ENCODE measurements at places on chromosomes 2 and 18.

GRCh38 chr2:61924895-61925663 is 19.6 kb downstream of the COMMD1 start:
- no peak for DNase-seq

- DNase-seq = peak; percentile 89
Measured at GRCh38 chr2:43426305-43427031, 169.4 kb downstream of the THADA start.

DNA sequence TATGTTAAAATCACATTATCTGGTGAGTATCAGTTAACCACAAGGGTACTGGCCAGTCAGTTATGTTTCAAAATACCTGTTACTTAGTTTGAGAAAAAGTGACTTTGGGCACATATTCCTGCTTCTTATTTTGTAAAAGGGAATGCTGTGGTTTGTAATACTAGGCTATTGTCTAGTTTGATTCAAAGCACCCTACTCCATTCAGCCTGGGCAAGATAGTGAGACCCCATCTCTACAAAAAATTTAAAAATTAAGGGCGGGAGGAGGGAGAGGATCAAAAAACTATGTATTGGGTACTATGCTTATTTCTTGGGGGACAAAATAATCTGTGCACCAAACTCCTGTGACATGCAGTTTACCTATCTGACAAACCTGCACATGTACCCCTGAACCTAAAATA is 18.9 kb downstream of the MBD5 start:
- DNase-seq = no peak

DNA sequence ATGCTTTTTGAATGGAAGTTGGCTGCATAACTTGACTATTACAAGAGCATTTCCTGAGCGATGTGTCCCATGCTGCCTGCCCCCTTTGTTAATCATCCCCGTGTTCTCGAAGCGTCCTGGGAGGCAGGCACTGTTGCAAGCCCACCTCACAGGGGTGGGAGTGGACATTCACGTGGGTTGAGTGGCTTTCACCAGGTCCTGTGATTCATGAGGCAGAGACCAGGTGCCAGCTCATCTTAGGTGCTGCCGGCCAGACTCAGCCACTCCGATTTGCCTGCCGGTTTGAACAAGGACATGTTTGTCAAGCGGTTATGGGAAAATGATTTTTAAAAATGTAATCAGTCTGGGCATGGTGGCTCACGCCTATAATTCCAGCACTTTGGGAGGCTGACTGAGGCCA is 112.5 kb downstream of the ZNF532 start:
- no peak for DNase-seq

DNA sequence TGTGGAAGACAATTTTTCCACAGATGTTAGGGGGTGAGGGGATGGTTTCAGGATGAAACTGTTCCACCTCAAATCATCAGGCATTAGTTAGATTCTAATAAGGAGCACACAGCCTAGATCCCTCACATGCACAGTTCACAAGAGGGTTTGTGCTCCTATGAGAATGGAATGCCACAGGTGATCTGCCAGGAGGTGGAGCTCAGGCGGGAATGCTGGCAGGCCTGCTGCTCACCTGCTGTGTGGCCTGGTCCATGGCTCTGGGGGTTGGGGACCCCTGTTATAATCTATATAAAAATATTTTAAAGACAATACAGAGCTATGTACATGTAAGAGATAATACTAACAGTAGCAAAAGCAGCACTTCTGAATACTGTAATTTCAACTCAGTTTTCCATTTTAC is 19.2 kb downstream of the CWC22 start:
- no peak for DNase-seq

DNA sequence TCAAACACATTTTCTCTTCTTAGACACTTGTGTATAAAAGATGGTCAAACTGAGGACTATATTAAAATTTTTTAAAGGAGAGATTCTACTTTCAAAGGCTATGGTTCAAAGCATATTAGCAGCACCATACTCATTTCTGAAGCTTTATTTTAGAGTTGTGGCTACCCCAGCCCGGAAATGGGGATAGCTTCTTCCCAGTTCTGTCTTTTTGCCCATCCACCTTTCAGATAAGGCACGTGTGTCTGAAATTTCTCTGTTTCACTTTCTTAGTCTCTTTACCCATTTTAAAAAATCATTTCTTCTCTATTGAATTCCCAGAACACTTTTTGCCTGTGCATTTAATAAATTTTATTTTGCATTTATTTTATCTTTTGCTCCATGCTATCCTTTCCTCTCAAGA is 431.5 kb downstream of the RNF144A start:
- DNase-seq = no peak

DNA sequence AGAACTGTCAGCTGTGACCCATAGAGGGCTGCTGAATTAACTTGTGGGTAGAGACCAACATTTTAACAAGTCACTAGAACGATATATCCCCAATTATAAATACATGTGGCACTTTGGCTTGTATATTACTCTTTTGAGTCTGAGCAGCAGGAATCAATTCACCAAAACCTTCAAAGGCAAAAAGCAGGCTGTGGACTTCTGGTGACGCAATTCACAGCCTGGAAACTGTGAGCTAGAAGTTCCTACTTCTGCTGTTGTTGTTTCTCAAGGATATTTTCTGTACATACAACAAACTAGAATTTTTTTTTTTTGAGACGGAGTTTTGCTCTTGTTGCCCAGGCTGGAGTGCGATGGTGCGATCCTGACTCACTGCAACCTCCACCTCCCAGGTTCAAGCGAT is 37.3 kb downstream of the PTCD3 start:
- DNase-seq = no peak

- DNase-seq = peak; percentile 2
Measured at GRCh38 chr2:126656431-126657147, 631 bp downstream of the GYPC start.

- DNase-seq = no peak
Measured at GRCh38 chr2:211846036-211846400, 692.6 kb downstream of the ERBB4 start.

DNA sequence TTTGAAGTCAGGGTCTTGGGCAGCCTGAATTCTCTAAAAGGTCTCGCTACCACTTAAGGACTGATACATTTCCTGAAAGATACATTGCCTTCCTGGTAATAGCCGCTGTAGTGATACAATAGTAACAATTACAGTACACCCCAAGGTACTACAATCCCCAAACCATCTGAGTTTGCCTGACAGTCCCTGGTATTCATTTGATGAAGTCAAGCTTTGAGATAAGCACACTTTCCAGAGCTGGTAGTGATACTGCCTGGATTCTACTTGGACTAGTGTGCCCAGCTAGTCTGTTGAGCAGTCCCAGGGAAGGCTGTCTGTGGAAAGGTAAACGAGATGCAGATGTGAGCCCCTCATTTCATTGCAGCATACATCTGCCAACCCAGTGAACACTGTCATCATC is 24.4 kb upstream of the ITGB6 start:
- no peak for DNase-seq

DNA sequence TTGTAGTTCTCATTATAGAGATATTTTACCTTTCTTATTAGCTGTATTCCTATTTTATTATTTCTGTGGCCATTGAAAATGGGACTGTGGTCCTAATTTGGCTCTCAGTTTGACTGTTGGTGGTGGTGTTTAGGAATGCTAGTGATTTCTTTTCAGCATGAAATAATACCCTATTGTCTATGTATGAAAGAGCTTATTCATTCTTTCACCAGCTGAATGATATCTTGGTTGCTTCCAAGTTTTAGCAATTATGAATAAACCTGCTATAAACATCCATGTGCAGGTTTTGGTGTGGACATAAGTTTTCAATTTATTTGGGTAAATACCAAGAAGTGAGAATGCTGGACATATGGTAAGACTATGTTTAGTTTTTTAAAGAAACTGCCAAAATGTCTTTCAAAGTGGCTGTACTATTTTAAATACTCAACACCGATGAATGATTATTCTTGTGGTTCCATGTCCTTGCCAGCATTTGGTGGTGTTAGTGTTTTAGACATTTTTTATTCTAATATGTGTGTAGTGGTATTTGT is 501.6 kb upstream of the GYPC start:
- no peak for DNase-seq

DNA sequence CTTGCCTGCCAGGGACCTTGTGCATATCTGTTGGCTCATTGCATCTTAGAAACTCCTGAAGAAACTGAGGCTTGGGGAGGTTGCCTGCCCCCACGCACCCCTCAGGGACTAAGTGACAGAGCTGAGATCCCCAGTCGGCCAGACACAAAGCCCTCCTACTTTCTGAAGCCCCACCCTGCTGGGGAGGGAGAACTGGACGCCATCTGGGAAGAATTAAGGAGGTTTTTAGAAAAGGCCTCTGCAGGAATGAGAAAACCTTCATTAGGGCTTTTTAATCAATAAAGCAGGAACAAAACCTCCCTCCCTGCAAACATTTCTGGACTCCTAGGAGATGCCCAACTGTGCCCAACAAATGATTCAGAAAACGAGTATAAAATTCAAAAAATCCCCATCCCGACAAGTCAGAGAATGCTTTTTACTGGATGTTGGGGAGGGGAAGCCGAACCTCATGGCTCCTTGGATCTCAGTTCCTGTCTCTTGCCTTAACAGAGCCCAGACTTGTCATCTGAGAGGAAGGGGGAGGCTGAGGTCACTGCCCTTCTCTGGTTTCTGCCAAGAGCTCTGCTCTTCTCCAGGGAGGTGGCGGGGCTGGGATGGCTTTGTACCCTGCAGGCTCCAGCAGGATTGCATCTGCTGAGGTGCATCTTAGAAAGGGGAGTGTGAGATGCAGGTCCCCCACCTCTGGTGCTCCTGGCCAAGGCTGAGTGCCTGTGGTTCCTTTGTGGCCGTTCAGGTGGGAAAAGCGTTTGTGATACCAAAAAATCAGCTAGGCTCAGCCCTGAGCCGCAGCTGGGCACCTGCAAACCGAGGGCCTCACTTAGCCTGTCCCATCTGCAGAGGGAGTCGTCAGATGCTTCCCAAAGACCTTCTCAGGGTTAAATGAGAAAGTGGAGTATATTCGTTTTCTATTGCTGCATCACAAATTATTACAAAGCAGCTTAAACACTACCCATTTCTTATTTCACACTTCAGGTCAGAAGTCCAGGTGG is 142.4 kb downstream of the ZFP36L2 start:
- DNase-seq = peak; percentile 41

DNA sequence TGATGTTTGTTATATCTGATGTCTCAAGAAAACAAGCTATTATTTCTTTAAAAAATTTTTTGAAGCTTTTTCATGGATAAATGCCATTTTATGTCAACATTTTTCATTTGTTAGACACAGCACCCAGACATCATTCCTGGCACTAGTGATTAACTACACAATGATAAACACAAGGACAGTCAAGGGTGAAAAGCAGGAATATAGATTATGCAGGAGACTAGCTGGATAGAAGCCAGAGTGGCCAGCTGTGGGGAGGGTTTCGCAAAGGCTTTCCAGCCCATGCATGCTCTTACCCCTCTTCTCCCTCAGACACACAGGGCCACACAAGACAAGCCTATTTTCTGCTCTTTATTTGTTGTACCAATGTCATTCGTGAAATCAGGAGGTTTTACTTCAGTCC is 127.1 kb upstream of the TTC39C start:
- no peak for DNase-seq

- no peak for DNase-seq
Measured at GRCh38 chr2:96116424-96116878, at the start of gene ADRA2B. Gene ADRA2B (minus strand): TSS chr2:96116571. CDS start chr2:96116149, 422 bp downstream.

DNA sequence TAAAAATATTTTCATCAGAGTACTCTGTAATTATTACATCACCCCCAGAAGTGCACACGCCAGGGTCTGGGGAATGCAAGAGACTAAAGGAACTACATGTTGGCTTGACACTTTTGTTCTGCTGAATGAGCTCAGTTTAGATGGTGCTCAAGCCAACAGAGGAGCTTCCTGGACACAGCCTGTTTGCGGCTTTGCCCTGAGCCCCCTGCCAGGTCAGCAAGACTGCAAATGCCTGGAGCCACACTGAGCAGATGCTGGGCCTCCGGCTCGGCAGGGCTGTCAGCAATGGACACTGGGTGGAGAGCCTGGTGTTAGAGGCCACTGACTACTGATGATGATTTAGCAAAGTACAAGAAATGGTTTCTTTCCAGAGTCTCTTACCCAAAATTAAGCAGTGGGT is 31.9 kb downstream of the PTPN18 start:
- no peak for DNase-seq

- DNase-seq = peak; percentile 34
Measured at GRCh38 chr2:15223887-15224286, 337.2 kb downstream of the NBAS start.

DNA sequence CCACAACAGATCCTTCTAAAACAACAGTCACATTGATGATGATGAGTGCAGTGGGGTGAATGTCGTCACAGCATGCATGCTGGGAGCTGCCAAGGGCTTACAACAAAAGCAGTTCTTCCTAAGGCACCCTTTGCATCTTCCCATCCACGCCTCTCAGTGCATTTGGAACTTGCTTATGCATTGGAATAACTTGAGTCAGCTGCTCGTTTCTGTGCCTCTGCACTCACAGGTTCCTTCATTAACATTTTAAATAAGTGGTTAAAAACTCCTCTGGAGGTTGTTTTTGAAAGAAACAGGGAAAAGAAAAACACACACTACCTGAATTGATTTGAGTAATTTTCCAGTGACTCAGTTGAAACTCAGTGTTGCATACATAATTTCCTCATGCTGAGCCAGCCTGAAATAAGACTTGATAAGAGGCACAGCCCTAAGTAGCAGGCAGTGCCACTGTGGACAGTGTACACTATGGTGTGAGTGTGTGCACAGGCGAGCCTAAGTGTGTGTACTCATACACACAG is 46.8 kb upstream of the TRIM43B start:
- no peak for DNase-seq

DNA sequence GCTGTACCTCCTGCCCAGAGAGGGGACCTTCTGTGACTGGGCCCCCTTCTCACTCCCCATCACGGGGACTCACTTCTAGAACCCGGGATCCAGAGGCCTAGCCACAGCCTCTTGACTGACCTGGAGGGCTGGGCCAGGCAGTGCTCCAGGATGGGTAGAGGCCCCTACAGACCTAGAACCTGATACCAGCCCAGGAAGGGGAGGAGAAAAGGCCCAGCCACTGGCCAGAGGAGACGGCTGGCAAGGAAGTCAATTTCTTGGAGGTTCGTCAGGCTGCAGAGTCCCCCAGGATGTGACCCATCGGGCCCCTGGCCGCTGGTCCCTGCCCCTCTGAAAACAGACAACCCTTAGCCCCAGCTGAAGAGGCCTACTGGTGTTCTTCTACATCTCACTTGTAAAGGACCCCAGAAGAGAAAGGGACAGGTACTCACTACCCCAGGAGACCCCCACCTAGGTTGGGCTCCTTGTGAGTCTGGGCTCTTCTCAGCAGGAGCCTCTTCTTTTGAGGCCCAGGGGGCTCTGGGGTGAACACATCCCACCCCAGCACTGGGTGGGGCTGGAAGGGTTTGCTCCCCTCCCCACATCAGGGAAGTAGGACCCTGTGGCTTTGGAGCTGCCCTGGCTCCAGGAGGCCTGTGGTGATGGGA is 86.0 kb downstream of the STPG4 start:
- DNase-seq = no peak

GRCh38 chr2:108967757-108968156 is 21.3 kb downstream of the EDAR start:
- no peak for DNase-seq

GRCh38 chr2:208363485-208363884 is 43.1 kb upstream of the PTH2R start:
- peak; percentile 17 for DNase-seq

- DNase-seq = no peak
Measured at GRCh38 chr2:29010946-29011345, 29.8 kb downstream of the TOGARAM2 start.

- DNase-seq = no peak
Measured at GRCh38 chr2:217875138-217875537, 127.7 kb downstream of the TNS1 start.

GRCh38 chr2:149278161-149278871 is 52.1 kb upstream of the LYPD6 start:
- DNase-seq = no peak
